ENCODE measurements at places on chromosomes 16 and 17.

- DNase-seq: no peak
Measured at GRCh38 chr17:826778-827177, 44.6 kb downstream of the MRM3 start.

GRCh38 chr17:12229335-12229734 is 208.7 kb downstream of the MAP2K4 start:
- no peak for DNase-seq

DNA sequence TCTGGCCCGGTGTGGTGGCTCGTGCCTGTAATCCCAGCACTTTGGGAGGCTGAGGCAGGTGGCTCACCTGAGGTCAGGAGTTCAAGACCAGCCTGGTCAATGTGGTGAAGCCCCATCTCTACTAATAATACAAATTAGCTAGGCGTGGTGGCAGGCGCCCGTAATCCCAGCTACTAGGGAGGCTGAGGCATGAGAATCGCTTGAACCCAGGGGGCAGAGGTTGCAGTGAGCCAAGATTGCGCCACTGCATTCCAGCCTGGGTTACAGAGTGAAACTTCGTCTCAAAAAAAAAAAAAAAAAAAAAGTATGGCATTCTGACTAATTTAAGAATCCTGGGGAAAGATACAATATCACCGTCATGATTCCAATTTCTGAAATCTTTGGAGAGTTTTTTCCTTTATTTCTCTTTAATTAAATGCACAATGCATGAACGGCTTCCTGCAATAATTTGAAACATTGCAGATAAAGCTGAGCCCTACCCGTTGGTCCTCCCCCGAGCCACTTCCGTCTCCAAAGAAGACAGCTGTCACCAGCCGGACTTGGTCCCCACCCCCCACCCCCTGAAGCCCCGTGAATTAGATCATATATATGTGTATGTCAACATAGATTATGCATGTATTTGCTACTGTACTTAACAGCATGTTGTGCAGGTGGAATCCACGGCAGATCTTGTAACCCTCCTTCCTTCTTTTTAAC is 142.6 kb upstream of the PLCG2 start:
- no peak for DNase-seq

GRCh38 chr16:35319536-35320192 is 1860.3 kb downstream of the TP53TG3F start:
- DNase-seq: no peak

- no peak for DNase-seq
Measured at GRCh38 chr17:74858672-74859458, 820 bp downstream of the GRIN2C start.

GRCh38 chr17:6255322-6255721 is 179.6 kb downstream of the AIPL1 start:
- no peak for DNase-seq

DNA sequence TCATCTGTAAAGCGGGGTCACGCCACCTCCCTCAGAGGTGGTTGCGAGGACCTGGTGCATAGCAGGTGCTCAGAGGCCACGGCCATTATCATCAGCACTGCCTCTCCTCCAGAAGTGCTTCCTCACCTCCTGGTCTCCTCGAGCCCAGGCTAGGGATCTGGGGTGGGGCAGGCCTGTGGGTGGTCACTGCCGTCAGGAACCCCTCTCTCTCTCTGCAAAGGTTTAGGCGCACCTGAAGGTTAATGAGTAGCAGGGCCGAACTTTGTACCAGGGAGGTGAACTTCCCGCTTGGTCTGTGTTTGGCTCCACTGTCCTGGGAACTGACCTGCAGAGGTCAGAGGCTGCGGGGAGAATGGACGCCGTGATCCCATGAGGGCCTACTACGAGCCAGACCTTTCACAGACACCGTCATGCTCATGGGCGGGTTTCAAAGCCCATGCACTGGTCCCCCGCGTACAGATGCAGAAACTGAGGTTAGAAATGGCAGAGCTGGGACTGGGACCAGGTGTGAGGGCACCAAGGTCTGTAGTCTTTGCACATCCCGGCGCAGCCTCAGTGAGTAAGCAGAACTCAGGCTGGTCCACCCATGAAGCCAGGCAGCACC is 13.8 kb downstream of the JUP start:
- DNase-seq: no peak
